RWPE1 (cell line): ENCODE measurements at places on chromosomes 12 and 14.
A peak's percentile ranks its signal among the peaks of the same experiment; 100 is the strongest.

GRCh38 chr12:102702447-102703114 lies 214.5 kb downstream of the PAH start:
- DNase-seq: peak; percentile 35

DNA sequence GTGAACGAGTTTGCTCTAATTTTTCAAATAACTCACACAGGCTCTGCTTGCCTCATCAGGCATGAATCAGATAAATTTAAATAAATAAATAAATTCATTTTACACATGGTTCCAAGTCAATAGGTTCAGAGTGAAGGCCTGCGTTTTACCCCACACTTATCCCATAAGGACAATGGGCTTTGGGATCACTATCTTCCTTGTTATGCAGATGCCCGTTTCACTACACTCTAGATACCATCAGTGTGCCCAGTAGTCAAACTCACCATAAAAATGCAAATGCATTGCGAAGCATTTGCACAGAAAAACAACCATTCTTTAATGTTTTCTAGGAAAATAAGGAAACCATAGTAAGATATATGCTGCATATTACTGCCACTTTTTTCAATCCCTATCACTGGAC lies 155.9 kb upstream of the CCDC196 start:
- no peak for DNase-seq

GRCh38 chr14:76502638-76503037 lies 126.7 kb downstream of the ESRRB start:
- DNase-seq: no peak

DNA sequence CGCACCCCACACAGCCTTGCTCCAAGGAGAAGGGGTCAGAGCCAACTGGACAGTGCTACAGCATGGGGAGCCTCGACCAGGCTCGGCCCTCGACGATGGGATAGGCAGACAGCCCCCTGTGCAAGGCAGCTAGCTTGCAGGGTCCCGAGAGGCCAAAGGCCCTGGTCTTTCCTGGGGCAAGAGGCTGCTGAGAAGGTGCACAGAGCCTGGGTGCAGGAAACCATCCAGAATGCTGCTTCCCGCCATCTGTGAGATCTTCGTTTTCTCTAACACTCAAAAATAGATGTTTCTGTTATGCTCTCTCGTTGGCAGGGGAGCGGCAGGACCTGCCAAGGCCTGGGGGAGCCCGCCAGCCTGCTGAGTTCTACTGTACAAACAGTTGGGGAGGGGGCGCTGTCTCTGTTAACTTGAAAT lies 168.0 kb upstream of the RTL1 start:
- no peak for DNase-seq

DNA sequence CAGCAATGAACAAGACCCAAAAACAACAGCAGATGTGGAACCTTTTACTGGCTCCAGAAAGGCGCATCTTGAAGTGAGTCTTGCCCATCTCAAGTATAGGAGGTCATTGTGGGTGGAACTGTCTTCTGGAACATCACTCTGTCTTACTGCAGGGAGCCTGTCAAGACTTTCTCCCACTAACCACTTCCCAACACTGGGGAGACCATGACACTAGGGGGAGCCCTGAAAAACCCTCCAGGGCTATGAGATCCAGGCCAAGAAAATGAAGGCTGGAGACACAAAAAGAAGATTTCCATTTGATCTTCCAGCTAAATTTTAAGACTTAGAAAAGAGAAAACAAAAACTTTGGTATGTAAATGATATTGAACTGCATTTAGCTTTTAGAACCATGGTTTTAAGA lies 13.5 kb upstream of the ATG14 start:
- no peak for DNase-seq

GRCh38 chr14:76688383-76688671 lies 72.9 kb upstream of the VASH1 start:
- DNase-seq: no peak

GRCh38 chr12:16785524-16785923 lies 179.6 kb upstream of the LMO3 start:
- no peak for DNase-seq

- peak; percentile 42 for DNase-seq
Observed at GRCh38 chr14:95774265-95775160, 60.6 kb upstream of the TCL1A start.

DNA sequence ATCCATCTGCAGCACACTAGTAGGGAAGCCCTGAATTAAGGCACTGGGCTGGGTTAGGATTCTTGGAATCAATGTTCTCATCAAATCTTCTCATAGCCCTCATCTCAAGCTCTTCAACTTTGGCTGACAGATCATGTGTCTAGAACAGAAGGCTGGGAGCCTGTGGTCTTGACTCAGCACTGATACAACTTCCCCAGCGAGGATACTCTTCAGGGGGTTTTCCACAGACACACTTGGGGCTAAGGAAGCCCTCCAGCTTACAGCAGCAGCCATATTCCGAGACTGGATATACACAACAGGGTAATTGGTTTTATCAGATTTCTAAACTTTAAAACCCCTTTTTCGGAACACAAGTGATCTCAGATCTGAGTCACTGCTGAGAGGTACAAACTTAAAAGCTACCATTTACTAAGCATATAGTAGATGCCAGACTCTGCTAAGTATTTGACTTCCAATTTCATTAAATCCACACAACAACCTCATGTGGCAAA lies 3.5 kb downstream of the FMNL3 start:
- DNase-seq: no peak

DNA sequence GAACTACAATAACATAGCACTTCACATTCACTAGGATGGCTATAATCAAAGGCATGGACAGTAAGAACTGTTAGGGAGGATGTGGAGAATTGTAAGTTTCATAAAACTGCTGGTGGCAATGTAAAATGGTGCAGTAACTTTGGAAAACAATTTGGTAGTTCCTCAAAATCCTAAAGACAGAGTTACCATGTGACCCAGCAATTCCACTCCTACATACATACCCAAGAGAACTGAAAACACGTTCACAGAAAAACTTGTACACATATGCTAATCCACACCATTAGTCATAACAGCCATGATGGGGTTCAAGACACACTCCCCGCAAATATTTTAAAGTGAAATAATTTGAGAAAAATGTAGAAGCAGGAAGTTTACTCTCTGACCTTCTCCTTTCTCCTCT lies 31.7 kb downstream of the GALC start:
- DNase-seq: no peak

- DNase-seq: no peak
Observed at GRCh38 chr14:103033681-103034096, 23.7 kb downstream of the CDC42BPB start.

DNA sequence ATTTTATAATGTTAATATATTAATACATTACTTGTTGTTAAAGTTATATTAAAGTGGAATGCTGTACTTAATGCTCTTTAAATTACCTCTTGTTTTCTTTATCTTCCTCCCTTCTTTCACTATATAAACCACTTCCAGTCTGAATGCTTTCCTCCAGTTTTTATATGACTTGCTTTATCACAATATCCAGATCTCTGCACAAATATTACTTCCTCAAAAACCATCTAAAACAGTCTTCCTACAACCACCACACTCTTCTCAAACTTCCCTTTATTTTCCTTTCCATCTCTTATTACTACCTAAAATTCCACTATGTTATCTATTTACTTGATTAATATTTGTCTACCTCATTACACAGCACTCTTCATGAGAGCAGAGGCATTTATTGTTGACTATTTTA lies 956.6 kb downstream of the LRFN5 start:
- no peak for DNase-seq

GRCh38 chr14:102182190-102182589 lies 42.5 kb downstream of the WDR20 start:
- peak; percentile 29 for DNase-seq
